ENCODE measurements at places on chromosomes 1 and 21.

DNA sequence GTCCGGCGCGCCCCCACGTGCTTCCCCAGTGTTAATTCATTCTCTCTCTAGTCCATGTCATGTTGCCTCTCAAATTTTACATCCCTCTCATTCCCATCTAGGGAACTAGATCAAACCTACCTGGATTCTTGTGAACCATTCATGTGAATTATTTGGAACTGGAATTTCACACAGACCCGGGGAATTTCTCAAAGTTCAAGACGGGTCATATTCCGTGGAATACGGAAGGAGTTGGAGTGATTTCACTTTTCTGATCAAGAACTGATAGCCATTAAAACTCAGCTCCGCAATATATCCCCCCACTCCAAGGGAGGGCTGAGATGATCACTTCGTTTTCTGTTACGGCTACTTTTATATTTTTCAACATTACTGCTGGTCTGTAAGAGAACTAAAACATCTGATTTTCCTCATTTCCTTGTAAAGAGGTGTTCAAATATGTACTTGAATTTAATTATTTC lies 1.0 kb upstream of the ENO1 start:
- DNase-seq, result no peak

GRCh38 chr1:23224739-23225648 lies 7.7 kb upstream of the HTR1D start:
- DNase-seq, result peak; percentile 42

GRCh38 chr1:234535763-234536515 lies 57.0 kb upstream of the TARBP1 start:
- no peak for DNase-seq

GRCh38 chr1:119482517-119483425 lies 24.2 kb upstream of the HSD3B1 start:
- no peak for DNase-seq

DNA sequence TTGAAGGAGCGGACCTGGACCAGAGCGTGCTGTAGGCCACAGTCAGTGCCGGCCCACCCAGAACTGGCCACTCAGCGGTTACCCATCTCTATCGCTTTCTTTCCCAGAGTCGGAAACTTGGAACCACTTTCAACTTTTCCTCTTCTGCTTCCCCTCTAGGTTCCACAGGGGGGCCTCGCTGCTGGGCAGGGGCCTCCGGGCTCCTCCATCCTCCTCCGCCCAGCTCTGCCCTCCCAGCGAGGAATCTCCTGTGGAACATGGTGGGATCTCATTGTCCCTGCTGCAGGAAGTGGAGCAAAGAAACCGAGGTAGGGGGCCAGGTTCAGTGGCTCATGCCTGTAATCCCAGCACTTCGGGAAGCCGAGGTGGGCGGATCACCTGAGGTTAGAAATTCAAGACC lies 139.2 kb downstream of the ETS2 start:
- DNase-seq, result no peak

GRCh38 chr1:1910651-1911331 lies 4.3 kb upstream of the CALML6 start:
- no peak for DNase-seq

- no peak for DNase-seq
Measured at GRCh38 chr1:60059468-60059867, 14.1 kb downstream of the C1orf87 start.

DNA sequence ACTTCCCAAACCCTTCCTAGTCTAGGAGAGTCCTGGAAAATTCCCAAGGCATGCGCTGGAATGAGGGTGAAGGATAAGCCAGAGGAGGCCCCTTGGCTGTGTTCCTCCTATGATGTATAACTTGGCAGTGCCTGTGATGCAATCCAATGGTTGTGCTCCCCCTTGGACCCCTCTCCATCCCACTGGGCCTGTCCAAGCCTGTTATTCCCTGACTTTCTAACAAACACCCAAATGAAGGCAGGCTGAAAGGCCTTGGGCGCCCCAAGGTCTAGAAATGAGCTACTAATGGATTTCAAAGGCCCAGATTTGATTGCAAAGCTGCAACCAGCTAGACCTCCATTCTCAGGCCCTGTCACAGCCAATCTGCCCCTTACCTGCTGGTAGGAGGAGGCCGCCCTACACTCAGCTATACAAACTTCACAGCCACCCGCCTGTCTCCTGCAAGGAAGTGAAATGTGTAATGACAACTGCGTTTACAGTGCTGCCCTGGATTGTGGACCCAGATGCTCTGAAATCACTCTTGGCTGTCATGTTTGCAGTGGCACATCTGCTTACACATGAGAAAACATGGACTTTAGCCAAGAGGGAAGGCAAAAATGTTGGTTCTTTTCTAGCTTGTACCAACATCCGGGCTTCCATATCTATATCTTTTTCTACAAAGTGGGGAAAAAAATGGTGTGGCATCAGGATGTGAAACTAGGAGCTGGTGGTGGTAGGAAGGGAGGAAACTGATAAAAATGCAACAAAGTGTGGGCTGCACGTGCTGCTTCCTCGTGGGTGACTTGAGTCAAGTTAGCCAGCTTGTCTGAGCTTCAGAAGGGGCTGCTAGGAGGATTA lies 130.4 kb downstream of the TRABD2B start:
- DNase-seq, result no peak

GRCh38 chr1:170790175-170790574 lies 126.2 kb downstream of the PRRX1 start:
- no peak for DNase-seq

DNA sequence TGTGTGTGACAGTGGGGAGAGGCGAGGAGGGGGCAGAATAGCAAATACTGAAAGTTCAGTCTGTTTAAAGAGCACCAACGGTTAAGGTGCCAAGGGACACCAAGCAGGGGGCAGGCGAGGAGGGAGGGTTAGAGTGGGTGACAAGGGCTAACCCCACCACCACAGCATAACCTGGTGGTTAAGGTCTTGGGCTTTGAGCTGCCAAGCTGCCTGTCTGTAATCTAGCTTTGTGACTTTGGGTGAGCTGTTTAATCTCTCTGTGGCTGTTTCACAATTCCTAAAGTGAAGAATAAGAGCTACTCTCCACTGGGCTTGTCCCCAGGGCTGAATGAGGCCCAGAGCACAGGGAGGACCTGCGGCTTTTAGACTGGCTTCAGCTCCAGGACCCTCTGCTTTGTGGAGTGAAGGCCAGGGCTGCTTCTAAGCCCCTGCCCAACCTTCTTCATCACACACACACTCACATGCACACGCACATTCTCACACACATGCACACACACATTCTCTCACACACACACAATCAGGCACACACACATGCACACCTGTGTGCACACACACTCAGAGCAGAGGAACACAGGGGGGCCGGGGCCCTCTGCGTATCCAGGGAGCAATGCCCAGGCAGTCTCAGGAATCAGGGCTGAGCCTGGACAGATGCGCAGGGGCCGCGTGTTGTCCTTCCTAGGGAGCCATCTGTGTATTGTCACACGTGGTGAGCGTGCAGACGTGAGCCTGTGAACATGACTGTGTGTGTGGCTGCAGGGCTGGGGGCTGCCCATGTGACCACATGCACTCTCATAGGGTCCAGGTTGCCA lies 101.6 kb upstream of the TARDBP start:
- DNase-seq, result no peak

GRCh38 chr1:156123356-156124196 lies 9.1 kb downstream of the LMNA start:
- peak; percentile 100 for DNase-seq

GRCh38 chr1:165603810-165604209 lies 27.2 kb upstream of the MGST3 start:
- DNase-seq, result no peak

DNA sequence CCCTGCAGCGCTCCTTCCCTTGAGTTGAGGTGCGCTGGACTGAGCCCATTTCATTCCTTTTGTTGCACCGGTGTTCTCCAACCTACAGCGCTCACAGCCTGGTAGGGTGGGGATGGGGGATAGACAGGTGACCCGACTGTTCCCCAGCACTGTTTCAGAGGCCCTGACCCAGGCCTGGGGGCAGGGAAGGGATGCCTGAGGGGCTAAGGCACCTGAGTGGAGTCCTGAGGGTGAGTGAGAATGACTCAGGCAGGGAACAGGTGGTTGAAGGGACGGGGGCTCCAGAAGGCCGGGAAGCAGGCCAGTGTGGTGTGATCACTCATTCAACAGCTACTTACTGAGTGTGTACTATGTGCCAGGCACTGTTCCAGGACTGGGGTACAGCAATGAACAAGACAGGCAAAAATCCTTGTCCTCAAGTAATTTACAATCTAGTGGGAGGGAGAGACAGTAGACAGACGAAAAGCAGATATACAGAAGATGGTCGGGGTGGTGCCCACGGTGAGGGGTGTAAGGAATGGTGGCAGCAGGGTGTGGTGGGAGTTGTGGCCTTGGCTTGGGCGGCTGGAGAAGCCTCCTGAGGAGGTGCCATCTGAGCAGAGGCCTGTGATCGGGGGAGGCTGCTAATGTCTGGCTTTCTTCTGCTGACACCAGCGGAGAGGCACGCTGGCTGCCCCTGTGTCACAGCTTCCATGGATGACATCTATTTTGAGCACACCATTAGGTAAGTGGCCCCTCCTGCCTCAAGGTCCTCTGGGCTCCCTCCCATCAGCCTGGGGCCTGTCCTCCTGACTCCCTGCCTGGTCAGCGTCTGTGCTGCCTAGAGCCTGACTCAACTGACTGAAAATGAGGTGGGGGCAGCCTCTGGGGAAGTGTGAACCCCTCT lies 37.4 kb downstream of the ACOT11 start:
- DNase-seq, result no peak

GRCh38 chr1:54487571-54488050 lies 60.4 kb upstream of the ACOT11 start:
- no peak for DNase-seq

- no peak for DNase-seq
Measured at GRCh38 chr1:86352086-86352485, 44.0 kb downstream of the ODF2L start.

GRCh38 chr1:116270316-116271057 lies 102.6 kb upstream of the ATP1A1 start:
- no peak for DNase-seq

DNA sequence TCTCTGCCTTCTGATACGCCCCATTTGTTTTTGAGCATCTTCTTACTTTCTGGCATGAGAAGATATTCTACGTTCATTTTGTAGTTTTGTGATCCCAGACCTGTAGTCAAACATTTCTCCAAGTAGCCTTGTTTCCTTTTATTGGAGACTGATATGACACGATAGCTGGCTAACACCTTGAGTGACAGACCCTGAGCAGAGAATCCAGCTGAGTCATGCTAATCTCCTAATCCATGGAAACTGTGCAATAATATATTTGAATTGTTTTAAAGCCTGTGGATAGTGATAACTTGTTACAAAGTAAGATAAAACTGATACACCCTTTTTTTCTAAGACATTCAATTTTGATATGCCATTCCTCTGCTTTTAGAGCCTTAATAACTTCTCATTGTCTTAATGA lies 1.2 kb upstream of the IFI44L start:
- no peak for DNase-seq

DNA sequence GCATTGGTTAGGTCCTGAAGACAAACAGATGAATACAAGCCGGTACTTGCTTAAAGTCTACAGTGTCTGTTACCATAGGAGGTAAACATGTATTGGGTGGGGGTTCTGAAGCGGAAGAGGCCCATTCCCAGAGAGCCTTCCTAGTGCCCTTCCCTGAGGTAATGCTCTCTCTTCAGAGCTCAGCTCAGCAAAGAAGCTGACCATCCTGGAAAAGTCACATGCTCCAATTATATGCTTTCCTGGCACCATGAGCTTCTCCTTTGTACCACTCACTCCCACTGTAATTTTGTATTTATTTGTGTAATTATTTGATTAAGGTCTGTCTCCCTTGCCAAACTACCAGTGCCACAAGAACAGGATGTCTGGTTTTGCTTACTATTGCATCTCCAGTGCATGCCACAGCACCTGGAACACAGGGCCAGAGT lies 42.0 kb downstream of the RAB3B start:
- no peak for DNase-seq

GRCh38 chr1:111110197-111110899 lies 29.5 kb downstream of the DRAM2 start:
- DNase-seq, result no peak

DNA sequence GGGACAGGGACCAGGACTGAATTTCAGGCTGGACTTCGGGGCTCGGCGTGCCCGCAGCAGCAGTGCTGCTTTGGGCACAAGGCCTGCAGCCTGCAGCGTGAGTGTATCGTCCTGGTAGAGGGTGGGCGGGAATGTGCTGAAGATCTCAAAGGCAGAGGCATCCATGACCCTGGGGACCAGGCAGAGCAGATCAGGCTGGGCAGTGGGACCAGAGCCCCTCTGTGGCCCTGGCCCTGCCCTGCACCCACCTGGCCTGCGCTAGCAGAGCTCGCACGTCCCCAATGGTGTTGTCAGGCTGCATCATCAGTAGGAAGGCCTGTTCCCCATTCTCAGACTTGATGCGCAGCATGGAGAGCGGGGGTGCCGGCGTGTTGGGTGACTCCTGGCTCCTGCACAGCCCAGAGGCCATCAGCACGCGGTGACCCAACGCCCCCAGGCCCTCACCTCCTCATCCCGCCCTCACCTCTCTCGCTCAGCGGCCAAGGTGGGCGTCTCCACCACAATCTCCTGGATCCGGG lies 2.6 kb downstream of the SH3BGRL3 start:
- no peak for DNase-seq

DNA sequence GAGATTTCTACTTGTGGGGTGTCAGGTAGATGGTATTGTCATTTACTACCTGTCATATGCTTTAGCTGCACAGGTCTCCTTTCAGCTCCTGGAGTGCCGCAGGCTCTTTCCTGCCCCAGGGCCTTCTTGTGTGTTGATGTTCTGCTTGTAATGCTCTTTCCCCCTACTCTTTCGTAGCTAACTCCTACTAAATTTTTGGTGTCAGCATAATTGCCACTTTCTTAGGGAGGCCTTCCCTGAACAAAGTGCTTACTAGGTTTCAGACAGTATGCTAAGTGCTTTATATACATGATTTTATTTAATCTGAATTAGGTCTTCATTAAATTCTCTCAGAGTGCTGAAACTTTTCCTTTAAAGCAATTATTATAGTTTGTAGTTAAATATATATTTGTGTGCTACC lies 4.8 kb upstream of the THEM4 start:
- DNase-seq, result no peak

GRCh38 chr1:177585302-177586220 lies 384.3 kb downstream of the SEC16B start:
- no peak for DNase-seq

DNA sequence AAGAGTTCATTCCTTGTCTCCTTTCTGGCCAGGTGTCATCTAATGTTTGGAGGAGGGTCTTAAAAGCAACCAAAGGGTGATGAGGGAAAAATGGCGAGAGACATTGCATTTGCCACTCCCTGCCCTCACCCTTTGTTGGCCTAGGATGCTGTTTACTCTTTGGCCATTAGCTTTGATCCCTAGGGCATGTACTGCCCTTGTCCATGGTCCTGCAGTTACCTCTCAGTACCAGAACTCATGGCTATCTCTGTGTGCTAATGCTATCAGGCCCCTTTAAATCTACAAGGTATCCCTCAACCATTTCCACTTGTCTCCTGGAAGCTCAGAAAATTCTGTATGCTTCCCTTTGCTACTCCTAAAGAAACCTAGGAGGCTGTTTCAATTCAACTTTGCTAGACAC lies 424.8 kb upstream of the PLXNA2 start:
- DNase-seq, result no peak

DNA sequence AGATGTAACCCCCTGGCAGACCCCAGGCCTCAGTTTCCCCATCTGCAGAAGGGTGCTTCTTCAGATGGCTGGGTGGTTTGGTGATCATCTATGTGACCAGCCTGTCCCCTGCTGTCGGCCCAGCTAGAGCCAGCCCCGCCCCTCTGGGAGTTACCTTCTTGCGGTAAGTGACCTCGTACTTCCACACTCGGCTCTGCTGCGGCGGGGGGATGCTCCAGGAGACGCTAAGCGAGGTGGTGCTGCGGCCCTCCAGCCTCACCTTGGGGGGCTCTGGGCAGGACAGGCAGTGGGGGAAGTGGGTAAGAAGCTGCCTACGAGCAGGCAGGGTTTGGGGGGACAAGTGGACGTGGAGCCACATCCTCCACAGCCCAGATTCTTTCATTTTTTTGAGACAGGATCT lies 20.4 kb downstream of the EPHA2 start:
- DNase-seq, result no peak

Measured in kidney capillary endothelial cell (primary cell).